ENCODE measurements at places on chromosomes 3 and 15.

GRCh38 chr3:50573566-50574443, 4.5 kb downstream of the HEMK1 start:
- DNase-seq, result peak; percentile 31

DNA sequence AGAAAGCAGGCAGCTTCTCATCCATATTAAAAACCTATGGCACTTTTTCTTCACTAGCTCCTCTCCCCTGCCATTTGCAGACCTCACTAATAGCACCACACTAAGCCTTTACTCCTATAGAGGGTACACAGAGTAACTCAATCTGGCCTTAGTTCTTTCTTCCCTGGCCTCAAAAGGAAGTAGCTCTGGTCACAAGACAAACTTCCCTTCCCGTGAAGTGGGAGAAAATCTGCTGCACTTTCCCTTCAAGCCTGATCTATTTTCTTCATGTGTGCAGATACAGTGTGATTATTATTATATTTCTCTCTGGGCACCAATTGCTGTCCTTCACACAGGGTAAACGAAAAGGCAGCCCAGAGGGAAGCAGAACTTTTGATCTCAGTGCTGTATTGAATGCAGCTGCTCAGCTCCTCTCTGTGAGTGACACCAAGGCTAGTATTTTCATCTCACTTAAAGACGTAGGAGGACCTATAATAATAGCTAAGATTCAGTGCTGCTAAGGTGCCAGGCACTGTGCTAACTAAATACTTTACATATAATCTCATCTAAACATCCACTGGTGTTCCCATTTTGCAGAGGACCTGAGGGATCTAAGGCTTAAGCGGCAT, 61.9 kb upstream of the RASGRP1 start:
- DNase-seq, result no peak

- no peak for DNase-seq
Measured at GRCh38 chr15:100529556-100529955, 806 bp upstream of the CERS3 start.

- DNase-seq, result no peak
Measured at GRCh38 chr3:146218880-146219866, 31.7 kb downstream of the PLSCR4 start.

DNA sequence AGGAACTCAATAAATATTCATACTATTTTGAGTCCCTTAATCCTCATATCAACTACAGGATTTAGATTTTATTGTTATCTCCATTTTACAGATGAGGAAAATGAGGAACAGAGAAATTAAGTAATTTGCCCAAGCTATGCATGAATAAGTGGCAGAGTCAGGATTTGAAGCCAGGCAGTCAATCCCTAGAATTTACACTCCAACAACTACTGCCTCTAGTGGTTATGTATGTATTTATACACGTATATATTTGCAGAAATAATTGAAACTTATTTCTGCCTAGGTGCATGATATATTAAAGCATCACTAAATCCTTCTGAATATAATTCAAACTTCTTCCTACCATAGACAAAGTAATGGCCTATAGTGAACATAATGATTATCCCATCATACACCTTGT, 137.4 kb downstream of the SERPINI1 start:
- DNase-seq, result no peak

DNA sequence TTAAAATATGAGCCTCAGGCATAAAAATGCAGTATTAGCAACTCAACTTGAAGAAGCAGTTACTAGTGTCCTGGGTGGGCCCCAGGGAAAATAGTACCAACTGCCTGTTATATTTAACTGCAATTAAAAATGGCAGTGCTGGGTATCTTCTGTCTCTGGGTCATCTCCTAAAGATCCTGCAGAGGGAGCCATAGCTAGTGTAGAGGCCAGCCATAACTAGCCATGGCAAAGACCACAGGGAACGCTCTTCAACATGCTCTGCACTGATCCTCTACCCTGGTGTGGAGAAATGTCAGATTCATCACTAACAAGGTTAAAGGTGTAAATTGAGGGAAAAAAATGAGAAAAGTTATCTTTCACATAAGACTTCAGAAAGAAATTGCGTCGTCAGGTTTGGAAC, 181.3 kb downstream of the SNRPN start:
- no peak for DNase-seq

GRCh38 chr3:180188512-180189309, 152.0 kb upstream of the PEX5L start:
- DNase-seq, result no peak

- no peak for DNase-seq
Measured at GRCh38 chr15:40525855-40526254, 39.0 kb downstream of the CCDC32 start.

DNA sequence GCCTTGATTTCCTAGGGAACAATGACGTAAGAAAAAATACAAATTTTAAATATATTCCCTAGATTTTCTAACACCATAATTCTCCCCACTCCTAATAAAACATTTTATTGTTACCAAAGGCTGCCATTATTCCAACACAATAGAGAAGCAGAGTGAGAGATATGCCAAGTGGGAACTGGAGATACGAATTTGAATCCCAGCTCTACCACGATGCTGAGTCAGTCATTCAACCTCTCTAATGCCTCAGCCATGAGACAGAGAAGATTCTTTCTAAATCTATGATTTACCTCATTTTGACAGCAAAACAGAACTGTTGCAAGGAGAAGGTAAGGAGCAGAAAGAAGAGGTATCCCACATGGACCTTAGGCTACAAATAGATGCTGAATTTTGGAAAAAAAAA, 112.5 kb downstream of the IGF2BP2 start:
- no peak for DNase-seq

- DNase-seq, result no peak
Measured at GRCh38 chr3:15628967-15629366, 27.4 kb downstream of the BTD start.

DNA sequence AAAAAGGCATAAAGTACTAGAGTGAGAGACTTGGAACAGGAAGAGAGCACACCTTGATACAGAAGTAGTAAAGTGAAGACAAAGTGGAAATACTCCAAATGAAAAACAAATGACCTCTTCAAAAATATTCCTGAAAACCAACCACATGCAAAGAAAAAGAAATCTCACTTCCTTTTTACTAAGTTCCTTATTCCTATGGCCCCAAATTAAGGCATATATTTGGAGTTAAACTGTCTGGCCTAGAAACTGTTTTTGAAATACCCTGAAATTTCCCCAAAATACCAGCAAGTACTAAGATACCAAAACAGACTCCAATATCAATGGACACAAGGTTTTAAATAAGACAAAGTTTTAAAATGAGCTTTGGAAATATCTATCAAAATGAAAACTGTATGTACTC, 58.2 kb downstream of the ZNF148 start:
- DNase-seq, result no peak

DNA sequence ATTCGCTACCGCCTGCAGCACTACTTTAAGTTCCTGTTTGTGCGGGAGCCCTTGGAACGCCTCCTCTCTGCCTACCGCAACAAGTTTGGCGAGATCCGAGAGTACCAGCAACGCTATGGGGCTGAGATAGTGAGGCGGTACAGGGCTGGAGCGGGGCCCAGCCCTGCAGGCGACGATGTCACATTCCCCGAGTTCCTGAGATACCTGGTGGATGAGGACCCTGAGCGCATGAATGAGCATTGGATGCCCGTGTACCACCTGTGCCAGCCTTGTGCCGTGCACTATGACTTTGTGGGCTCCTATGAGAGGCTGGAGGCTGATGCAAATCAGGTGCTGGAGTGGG, 995 bp downstream of the CHST14 start:
- peak; percentile 27 for DNase-seq

- DNase-seq, result no peak
Measured at GRCh38 chr3:10173926-10174435, 9.3 kb downstream of the IRAK2 start.

GRCh38 chr3:172217877-172218276, 178.5 kb downstream of the FNDC3B start:
- no peak for DNase-seq

DNA sequence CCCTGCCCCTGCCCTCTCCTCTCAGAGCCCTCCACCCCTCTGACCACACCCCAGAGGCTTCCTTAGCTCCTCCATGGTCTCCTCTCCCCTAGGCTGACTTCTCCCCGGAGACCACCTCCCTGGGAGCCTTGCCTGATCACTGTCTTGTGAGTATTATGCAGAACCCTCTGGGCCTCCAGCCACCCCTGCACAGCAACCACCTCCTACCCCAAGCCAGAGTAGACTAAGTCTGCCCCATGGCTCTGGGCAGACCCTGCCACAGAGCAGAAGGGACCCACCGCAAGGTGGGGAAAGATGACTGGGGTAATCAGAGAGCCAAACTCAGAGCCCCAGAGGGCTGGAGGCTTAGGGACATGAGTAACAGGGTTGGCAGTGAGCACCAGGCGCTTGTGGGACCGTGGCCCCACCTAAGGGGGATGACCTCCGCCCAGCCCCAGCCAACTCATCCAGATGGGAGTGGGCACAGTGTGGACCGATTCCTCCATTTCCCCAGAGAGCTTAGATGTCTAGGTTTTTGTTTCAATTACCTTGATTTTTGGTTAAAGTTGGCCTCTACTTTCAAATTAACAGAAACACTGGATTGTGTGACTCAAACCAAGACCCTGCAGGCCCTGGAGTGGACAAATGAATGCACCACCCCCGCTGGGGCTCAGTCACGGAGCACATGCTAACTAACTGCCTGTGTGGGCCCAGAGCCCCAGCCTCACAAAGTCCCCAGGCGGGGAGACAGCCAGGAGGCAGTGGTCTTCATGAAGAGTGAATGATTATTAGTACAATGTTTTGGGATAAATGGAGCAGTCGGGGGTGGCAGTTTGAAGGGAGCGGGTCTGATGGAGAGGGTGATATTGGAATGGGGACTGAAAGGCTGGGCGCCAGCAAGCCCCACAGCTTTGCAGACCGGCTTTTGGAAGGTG, 119.4 kb upstream of the PRR20G start:
- DNase-seq, result no peak

DNA sequence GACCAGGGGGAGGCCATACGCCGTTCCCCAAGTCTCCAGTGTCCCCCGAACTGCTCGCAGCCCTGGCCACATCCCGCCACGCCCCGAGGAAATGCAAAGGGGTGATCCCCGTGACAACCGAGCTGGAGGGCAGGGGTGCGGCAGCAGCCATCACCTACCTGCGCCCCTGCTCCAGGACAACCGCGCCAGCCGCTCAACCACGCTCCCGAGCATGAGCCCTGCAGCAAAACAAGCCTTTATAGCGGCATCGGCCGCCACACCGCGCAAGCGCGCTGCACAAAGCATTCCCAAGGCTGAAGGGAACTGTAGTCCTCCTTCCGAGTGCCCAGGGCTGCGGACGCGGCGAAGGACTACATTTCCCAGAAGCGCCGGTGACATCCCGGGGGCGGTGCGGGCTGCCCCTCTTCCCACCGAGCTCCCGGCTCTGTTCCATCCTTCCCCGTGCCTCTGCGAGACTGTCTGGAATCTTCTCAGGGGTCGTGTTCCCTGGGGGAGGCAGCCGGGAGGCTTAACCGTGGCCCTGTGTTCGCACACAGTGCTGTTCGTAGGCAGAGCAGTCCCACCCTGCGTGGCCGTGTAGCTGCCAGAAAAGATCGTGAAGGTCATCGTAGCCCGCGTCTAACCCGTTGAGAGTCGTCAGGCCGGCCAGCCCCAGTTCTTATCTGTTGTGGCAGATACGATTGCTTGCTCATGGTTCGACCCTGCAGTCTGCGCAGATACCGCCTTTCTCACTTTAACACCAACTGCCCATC, at the start of gene ABCC5:
Gene ABCC5 (minus strand): TSS at position 213 of the 752 bp plus-strand sequence. CDS start 3,492 bp downstream, outside the sequence.
- DNase-seq, result peak; percentile 89

DNA sequence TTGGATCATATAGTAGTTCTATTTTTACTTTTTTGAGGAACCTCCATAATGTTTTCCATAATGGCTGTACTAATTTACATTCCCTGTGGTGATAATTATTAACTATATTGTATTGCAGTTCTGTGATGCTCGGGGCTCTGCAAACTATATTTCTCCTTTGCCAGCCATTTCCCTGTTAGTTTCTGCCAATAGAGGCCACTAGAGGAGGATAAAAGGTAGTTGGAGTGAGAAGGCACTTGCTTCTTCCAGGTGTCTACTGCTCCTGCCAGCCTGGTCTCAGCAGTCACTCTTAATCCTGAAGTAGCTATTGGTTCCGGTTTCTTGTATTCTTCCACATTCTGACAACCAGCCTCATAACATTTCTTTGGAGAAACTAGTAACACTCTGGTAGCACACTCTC, 233.9 kb upstream of the GBE1 start:
- no peak for DNase-seq

- no peak for DNase-seq
Measured at GRCh38 chr3:147415286-147415685, 6.1 kb downstream of the ZIC1 start.

GRCh38 chr3:49022688-49023171, 809 bp downstream of the NDUFAF3 start:
- DNase-seq, result no peak

DNA sequence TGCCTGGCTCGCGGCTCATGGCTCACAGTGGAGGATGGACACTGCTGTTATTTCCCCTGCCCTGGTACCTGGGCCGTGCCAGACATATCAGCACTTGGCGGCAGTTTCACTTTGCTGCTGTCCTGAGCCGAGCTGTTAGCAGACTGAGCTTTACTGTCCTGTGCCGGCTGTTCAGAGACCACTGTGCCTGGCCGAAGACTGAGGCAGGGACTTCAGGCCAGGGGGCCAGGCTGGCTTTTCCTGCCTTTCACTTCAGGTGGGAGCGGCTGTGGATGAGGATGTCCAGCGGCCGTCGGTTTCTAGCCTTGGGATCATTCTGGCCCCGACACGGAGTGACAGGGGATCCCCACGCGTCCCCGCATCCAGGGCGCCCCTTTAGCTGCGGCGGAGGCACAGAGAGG, 1.1 kb downstream of the ATP10A start:
- DNase-seq, result no peak

GRCh38 chr15:39088156-39088555, 492.7 kb upstream of the THBS1 start:
- DNase-seq, result no peak

DNA sequence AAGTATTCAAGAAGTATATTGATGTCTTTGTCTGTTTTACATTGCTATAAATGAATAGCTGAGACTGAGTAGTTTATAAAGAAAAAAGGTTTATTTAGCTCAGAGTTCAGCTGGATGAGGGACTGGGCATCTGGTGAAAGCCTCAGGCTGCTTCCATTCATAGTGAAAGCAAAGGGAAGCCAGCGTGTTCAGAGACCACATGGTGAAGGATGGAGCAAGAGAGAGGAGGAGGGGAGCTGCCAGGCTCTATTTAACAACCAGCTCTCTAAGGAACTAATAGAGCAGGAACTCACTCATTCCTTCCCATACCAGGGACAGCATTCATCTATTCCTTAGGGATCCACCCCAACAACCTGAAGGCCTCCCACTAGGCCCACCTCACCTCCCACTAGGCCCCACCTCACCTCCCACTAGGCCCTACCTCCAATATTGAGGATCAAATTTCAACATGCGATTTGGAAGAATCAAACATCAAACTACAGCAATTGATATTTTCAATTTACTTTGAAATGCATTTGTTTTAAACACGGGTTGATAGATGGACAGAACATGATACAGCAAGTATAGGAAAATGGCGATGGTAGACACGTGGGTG, 167.5 kb upstream of the HES1 start:
- no peak for DNase-seq

GRCh38 chr15:99508311-99508645, 57.5 kb upstream of the MEF2A start:
- DNase-seq, result no peak

GRCh38 chr15:100821327-100821726, 58.3 kb upstream of the ALDH1A3 start:
- no peak for DNase-seq
